Effector CD4-positive, alpha-beta T cell (primary cell): ENCODE measurements at places on chromosomes 3 and 15.
A peak's percentile ranks its signal among the peaks of the same experiment; 100 is the strongest.

- no peak for DNase-seq
Observed at GRCh38 chr15:98611808-98612207, 36.5 kb upstream of the IGF1R start.

DNA sequence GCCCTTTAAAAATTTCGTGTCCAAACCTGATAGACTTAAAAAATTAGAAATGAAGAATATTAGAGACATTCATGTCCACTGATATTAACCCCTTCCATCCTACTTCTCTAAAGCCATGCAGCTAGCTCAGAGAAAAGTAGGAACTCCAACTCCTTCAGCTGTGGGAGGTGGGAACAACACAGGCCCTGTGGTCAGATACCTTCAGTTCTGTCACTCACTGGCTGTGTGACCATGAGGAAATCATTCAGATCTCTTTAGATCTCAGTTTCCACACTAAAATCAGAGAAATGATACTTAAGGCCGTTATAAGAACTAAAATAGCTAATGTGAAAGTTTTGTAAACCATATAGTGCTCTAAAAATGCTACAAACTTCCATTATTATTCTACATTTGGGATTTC is 209.8 kb downstream of the TNIK start:
- no peak for DNase-seq

- DNase-seq: no peak
Observed at GRCh38 chr15:93066834-93067648, 22.0 kb downstream of the RGMA start.

DNA sequence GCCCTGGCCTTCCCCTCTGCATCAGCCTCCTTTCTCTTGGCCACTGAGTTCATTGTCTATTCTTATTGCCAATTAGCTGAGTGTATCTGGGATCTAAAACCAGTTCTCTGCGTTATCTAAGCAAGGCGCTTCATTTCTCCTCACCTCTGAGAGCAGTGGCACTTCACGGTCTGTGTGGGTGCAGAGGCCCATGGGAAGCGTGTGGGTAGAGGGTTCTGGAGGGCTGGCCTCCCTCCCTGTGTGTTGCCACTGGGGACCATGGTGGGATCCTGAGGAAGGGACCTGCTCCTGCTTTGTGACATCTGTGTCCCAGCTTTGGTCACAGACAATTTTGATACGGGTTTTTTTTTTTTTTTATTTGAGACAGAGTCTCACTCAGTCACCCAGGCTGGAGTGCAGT is 32.7 kb downstream of the EDEM1 start:
- no peak for DNase-seq

DNA sequence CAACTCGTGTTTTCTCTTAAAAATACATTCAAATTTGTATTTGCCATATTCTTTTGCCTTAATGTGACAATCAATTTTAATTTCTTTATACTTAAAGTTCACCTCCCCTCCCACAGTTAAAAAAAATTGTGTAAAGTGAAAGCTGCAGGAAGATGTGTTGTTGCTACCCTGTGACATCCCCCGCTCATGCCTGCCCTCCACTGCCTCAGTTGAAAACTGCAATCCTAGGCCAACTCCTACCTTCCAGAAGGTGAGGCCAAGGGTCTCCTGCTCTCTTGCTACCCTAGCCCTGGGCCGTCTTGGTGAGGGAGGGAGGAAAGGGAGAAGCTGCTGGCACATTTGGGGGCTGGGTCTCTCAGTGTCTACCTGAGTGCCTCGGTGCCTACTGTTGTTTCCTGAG is 57.0 kb upstream of the CMTM7 start:
- peak; percentile 26 for DNase-seq

GRCh38 chr3:137787529-137787928 is 23.4 kb downstream of the SOX14 start:
- DNase-seq: no peak

DNA sequence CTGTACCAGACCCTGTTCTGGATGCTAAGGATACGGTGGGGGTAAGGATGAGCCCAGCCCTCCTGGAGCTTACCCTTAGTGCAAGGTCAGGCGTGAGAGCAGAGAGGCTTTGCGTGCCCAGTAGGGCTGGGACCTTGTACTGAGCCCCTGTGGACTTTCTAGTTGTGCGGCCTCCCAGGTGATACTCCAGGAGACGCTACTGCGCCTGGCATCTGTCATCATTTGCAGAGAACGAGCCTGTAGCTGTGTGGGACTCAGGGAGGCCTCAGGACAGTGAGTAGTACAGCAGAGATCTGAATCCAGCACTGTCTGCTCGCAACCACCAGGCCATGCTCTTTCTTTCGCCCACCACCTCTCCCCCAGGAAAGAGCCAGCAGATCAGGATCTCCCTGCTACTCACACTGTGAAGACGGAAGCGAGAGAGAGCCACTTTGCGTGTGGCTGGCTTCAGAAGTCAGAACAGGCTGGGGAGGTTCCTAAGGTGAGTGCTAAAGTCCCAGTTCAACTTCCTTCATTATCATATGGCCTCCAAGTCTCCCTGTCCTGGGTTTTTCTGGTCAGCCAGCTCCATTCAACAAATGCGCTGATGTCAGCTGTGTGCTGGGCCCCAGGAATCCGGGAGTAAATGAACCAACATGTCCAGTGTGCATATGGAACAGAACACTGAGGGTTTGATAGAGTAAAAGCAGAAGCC is 38.2 kb upstream of the ITGA11 start:
- DNase-seq: no peak

DNA sequence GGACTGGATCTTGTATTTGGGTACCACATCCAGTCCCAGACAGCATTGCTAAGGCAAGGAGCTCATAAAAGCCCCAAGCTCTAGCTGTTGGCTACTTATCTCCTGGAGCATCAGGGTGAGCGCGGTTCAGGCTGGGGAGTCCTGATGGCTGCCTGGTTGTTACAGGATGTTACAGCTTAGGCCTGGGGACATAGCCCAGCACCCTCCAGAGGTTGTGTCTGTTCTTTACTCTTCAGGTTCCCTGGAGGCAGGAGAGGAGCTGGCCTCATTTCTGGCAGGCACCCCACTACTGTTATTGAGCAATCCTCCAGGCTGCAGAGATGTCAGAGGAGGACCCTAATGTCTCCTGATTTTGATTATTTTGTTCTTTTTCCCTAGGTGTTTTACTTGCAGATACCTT is 26.6 kb downstream of the APBA2 start:
- DNase-seq: no peak

- DNase-seq: no peak
Observed at GRCh38 chr15:70271422-70272088, 173.8 kb upstream of the TLE3 start.

DNA sequence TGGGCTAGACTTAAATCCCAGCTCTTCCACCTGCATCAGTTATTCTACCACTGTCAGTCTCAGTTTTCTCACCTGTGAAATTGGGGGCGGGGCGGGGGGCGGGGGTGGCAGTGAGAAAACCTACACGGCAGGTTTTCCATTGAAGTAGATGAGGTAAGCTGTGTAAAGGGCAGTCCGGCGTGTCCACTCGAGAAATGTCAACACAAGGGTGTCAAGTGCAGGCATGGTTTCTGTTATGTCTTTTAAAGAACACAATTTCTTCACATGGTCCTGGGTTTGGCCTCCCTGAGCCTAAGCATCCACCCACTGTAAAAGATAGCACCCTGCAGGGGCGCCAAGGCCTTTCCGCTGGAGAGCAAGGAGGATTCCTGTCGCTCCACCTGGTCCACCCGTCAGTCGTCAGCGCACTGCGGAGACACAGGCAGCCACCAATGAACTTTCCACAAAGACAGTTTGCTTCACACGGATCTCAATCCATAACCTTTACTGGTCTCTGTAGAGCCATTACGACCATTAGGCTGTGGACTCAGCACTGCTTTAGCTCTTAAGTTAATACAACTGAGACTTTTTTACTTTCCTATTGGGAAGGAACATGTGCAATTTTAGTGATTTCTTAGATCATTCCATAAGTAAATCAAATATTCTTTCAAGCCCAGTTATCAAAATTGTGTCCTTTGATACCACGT is 99.5 kb upstream of the FOXB1 start:
- DNase-seq: no peak

DNA sequence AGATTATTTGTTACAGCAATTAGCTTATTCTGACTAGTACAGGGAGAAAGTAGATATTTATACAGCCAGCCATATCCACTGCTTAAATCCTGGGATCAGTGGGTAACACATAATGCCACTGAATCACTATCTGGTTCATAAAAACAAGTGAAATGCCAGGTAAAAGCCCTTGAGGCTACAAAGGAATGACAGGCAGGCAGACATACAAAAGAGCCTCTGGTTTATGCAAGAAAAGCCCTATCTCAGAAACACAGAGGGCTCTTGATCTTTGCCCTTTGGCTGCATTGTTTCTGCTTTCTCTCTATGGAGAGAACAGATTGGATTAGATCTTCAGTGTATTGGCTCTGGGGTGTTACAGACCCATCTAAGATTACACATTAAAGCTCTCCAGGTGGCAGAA is 115.4 kb upstream of the GADL1 start:
- DNase-seq: no peak

- no peak for DNase-seq
Observed at GRCh38 chr3:104878395-104878794, 488.3 kb upstream of the ALCAM start.

GRCh38 chr15:78077871-78078210 is 330 bp upstream of the TBC1D2B start:
- no peak for DNase-seq

DNA sequence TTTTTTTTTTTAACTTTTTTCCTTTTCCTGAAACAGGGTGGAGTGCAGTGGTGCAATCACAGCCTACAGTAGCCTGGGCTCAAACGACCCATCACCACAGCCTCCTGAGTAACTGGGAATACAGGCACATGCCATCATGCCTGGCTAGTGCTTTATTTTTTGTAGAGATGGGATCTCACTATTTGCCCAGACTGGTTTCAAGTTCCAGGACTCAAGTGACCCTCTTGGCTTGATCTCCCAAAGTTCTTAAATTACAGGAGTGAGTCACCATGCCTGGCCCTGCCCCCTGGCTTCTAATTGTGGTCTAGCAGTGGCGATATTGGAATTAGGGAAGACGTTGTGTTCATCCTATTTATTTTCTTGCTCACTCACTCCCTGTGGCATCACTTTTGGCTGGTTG is 1138.4 kb downstream of the SI start:
- no peak for DNase-seq

- no peak for DNase-seq
Observed at GRCh38 chr15:64247906-64248541, 85.2 kb upstream of the PPIB start.

GRCh38 chr3:184716622-184717398 is 4.9 kb upstream of the MAGEF1 start:
- no peak for DNase-seq

- DNase-seq: no peak
Observed at GRCh38 chr3:189042832-189043231, 128.9 kb upstream of the TPRG1 start.

GRCh38 chr15:75823860-75824613 is 19.2 kb upstream of the UBE2Q2 start:
- DNase-seq: no peak

- DNase-seq: no peak
Observed at GRCh38 chr3:184315543-184315867, 1.1 kb downstream of the EIF4G1 start.

- no peak for DNase-seq
Observed at GRCh38 chr15:60634815-60635214, 155.9 kb upstream of the ICE2 start.

DNA sequence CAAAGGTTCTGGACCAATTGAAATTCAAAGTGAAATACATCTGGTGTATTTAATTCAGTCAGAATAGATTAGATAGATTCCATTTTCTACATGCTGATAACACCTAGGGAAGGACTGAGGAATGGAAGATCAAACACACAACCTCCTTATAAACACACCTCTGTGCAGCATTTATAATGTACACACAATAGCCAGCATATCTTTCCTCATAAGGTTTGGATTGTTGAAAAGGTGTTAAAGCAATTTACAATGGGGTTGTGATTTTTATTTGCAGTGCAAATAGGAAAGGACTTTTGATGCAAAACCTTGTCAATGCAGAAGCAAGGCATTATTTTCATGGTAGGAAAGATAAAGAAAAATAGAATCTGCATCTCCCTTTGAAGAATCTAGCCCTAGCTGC is 448.9 kb upstream of the KCNMB2 start:
- DNase-seq: no peak

DNA sequence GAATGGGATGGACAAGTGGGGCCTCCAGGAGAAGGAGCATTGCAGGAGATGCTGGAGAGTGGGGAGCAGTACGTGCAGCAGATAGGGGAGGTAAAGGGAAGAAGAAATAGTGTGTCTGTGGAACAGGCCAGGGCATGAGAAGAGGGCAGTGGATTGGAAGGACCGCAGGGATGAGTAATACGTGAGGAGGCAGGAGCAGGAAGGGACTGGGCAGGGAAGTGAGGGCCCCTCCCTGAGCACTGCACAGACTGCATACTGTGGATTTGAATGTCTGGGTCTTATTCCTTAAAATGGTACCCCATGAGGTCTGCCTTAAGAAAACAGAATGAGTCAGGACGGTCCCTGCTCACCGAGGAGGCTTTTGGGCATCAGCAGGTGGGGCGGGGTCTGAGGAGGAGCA is 210.0 kb upstream of the NDN start:
- DNase-seq: no peak

- no peak for DNase-seq
Observed at GRCh38 chr3:183182732-183183610, 20.4 kb upstream of the LAMP3 start.

- DNase-seq: no peak
Observed at GRCh38 chr3:27540231-27540630, 56.0 kb upstream of the SLC4A7 start.

GRCh38 chr3:115977866-115978265 is 354.6 kb downstream of the GAP43 start:
- DNase-seq: no peak

DNA sequence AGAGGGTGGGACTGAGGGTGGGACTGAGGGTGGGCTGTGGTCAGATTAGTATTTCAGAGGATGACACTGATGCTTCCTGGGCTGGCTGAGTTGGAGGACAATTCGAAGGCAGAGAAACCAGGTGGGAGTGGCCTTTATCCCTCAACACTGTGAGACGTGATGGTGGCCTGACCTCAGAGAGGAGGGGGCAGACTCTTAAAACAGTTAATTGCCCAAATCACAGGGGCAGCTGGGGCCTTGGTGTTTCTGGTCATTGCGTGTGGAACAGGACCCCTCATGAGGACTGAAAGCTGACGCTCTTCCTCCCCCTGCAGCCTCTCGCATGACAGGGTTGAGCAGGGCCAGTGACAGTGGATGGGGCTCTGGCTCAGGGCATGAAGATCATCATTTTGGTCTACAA is 18.7 kb downstream of the DNASE1L3 start:
- no peak for DNase-seq

GRCh38 chr15:100781061-100781960 is 98.3 kb upstream of the ALDH1A3 start:
- no peak for DNase-seq
